PC-9 (cell line): ENCODE measurements at places on chromosomes 6 and 20.

GRCh38 chr6:108737594-108738546, 110.4 kb upstream of the ARMC2 start:
- H3K27ac ChIP-seq, result peak overlapping the region; percentile 99
- no peaks in the 10 kb centered on the region for H3K27me3 ChIP-seq
- H3K4me3 ChIP-seq, result peak overlapping the region; percentile 59
- no peaks in the 10 kb centered on the region for H3K36me3 ChIP-seq
- peak; percentile 99 for DNase-seq

DNA sequence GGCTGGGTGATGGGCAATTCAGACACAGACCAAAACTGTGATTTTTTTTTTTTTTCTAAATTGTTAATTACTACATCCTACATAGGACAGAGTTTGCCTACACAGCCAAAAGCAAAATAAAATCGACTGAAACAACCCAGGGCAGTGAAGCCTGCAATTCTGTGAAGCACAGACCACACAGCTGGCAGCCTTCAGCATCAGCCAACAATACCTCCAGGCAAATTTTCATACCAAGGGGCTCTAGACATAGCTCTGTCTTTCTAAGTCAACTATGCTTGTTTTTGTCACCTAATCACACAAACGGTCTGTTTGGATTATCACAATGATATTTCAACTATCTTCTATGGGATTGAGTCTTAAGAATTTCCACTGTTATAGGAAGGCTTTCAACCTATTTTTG, 17.6 kb downstream of the RMND1 start:
- peaks cover 13% of the 10 kb centered on the region for H3K4me1 ChIP-seq
- no peak overlapping the region for H3K27ac ChIP-seq
- no peak for DNase-seq
- H3K4me3 ChIP-seq, result no peak overlapping the region
- peaks cover 18% of the 10 kb centered on the region for H3K36me3 ChIP-seq

DNA sequence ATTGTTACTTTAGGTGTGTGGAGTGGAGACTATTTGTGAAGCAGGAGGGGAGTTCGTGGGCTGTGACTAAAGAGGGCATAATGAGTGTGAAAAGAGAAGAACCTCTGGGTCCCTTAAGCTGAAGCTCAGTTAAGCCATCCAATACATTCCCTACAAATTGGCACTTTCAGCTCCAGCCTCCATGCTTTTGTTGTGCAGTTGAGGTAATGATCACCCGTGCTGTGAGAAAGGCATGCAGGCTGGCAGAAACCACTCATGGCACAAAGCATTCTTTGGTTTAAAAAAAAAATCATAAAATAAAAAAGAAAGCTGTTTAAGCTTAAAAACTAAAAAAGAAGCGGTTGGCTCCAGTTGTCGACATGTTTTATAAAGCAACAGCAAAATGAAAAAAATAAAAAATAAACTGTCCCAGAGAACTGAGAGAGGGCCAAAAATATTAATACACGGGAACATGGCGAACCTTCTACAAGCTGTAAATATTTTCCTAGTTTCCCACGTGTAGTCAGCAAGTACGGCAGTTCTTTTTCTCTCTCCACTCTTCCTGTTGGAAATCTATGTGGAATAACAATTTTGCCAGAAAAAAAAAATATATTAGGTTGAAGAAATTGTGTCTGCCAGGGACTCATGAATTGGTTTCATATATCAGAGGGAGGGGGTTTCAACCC, 82.2 kb downstream of the ANKRD60 start:
- H3K27ac ChIP-seq, result no peak overlapping the region
- no peak for DNase-seq
- H3K4me3 ChIP-seq, result no peak overlapping the region
- no peaks in the 10 kb centered on the region for H3K36me3 ChIP-seq
- H3K4me1 ChIP-seq, result peaks cover 49% of the 10 kb centered on the region
- H3K27me3 ChIP-seq, result no peaks in the 10 kb centered on the region

- H3K27me3 ChIP-seq, result no peaks in the 10 kb centered on the region
- peak overlapping the region; percentile 76 for H3K4me3 ChIP-seq
- H3K4me1 ChIP-seq, result peaks cover 52% of the 10 kb centered on the region
Measured at GRCh38 chr6:137866200-137866913, 702 bp upstream of the TNFAIP3 start.

DNA sequence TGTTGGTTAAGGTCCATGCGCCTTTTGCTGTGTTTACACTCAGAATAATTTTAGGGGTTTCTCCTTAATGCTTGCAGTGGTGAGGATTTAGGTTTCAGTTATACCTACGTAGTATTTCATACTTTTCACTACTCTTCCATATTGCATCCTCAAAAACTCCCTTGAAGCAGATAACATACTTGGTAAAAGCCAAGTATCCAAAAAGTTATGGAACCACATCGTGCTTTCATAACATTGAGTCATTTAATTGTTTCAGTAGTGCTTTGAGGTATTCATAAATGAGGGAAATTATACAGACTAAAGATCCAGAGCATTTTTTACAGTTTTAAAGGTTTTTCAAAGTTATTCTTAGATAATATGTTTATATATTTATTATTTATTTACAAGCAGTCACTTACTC, 4.0 kb upstream of the ATXN1 start:
- no peaks in the 10 kb centered on the region for H3K27me3 ChIP-seq
- peak overlapping the region; percentile 97 for H3K27ac ChIP-seq
- DNase-seq, result no peak
- no peaks in the 10 kb centered on the region for H3K36me3 ChIP-seq
- peaks cover 72% of the 10 kb centered on the region for H3K4me1 ChIP-seq
- no peak overlapping the region for H3K4me3 ChIP-seq

DNA sequence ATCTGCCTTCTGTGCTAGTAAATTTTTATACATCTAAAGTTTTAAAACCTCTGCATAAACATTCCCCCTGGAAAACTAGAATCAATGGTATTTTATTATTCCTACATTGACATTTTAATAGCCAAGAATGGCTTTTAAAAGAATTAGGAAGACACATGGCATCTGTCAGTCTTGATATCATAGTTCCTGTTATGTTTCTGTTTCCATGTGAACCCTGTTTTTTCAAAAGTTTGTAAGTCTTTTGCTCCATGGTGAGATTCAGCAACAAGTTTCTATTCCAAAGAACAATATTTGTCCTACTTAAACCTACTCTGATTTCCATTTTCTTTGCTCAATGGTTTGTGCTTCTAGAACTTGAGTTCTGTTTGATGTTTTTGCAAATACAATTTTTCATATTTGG, 95.2 kb downstream of the PLEKHG1 start:
- H3K4me1 ChIP-seq, result no peaks in the 10 kb centered on the region
- H3K27ac ChIP-seq, result no peak overlapping the region
- H3K4me3 ChIP-seq, result no peak overlapping the region
- H3K27me3 ChIP-seq, result no peaks in the 10 kb centered on the region

- H3K36me3 ChIP-seq, result no peaks in the 10 kb centered on the region
- no peak overlapping the region for H3K27ac ChIP-seq
- H3K27me3 ChIP-seq, result no peaks in the 10 kb centered on the region
- no peak for DNase-seq
- H3K4me3 ChIP-seq, result no peak overlapping the region
Measured at GRCh38 chr6:139099984-139100383, 34.9 kb upstream of the HECA start.

GRCh38 chr6:25916789-25917490, 13.6 kb downstream of the SLC17A2 start:
- no peaks in the 10 kb centered on the region for H3K4me1 ChIP-seq
- H3K27me3 ChIP-seq, result no peaks in the 10 kb centered on the region
- H3K4me3 ChIP-seq, result no peak overlapping the region
- DNase-seq, result no peak
- H3K27ac ChIP-seq, result no peak overlapping the region
- H3K36me3 ChIP-seq, result no peaks in the 10 kb centered on the region

DNA sequence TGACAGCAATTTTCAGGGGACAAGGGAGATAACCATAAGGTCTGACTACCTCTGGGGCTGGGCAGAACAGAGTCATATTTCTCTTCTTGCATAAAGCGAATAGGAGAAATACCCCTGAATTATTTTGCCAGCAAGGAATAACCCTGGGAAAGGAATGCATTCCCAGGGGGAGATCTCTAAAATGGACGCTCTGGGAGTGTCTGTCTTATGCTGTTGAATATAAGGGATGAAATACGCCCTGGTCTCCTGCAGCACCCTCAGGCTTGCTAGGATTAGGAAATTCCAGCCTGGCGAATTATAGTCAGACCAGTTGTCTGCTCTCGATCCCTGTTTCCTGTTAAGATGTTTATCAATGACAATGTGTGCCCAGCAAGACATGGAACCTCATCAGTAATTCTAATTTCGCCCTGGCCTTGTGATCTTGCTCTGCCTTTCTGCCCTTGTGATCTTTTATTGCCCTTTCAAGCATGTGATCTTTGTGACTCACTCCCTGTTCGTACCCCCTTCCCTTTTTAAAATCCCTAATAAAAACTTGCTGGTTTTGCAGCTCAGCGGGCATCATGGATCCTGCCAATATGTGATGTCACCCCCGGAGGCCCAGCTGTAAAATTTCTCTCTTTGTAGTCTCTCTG, 221.6 kb upstream of the HS3ST5 start:
- H3K36me3 ChIP-seq, result no peaks in the 10 kb centered on the region
- DNase-seq, result no peak
- no peaks in the 10 kb centered on the region for H3K27me3 ChIP-seq
- no peak overlapping the region for H3K27ac ChIP-seq
- H3K4me1 ChIP-seq, result no peaks in the 10 kb centered on the region

- H3K27ac ChIP-seq, result no peak overlapping the region
- no peaks in the 10 kb centered on the region for H3K4me1 ChIP-seq
- no peak overlapping the region for H3K4me3 ChIP-seq
- no peaks in the 10 kb centered on the region for H3K27me3 ChIP-seq
- DNase-seq, result no peak
Measured at GRCh38 chr6:116176596-116176995, 50.7 kb upstream of the COL10A1 start.

DNA sequence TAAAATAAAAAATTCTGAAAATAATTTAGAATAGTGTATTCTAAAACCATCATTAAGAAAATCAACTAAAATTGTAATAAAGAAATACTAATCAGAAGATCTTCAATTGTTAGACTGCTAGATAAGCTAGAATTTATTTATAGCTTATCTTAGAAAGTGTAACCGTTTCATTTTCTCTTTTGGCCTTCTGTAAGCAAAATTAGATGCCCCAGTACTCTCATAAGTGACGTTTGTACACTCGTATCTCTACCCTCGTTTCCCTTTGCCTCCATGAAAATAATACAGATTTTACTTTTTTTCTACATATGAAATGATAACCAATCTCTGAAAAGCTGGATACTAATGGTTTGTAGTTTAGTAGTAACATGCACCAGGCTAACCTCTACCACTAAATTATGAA, 19.8 kb downstream of the DSE start:
- peaks cover 4% of the 10 kb centered on the region; the same call in 1 of the 2 replicates for H3K36me3 ChIP-seq
- peaks cover 30% of the 10 kb centered on the region for H3K4me1 ChIP-seq
- DNase-seq, result no peak
- H3K27me3 ChIP-seq, result no peaks in the 10 kb centered on the region
